Epithelial cell of proximal tubule (primary cell): ENCODE measurements at places on chromosomes 11 and 22. TPM values are rescaled to one million over a fixed set of nuclear protein-coding genes. Genes with fewer than 3 reads are reported as not detected.

DNA sequence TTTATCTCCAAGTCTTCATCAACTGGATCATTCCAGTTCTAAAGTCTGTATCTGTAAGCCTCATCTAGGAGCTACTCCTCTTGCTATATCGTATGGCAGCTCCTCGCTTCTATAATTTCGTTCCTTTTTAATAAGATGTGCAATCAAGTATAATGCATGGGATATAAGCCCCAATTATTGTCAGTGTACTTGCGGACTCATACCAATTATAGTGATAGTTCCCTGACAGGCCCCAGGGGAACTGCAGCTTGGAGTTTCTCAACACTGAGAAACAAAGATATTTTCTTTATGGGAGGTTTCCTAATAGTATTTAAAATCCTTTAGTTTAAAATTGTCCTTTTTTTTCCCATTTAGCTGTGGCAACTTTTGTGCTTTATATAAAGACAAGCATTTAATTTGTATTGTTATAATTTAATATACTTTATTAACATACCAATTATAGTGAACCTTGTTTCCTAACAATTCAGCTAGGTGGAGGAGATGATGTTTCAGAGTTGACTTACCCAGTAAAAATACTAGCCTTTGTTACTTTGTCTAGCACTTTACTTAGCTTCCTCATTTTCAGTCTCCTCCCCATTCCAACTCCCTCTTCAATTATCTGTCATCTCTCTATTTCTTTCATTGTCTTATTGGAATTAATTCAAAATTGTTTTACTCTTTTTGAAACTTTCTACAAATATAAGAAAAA lies 25.3 kb upstream of the DDX17 start:
- DNase-seq, result no peak

GRCh38 chr11:13327421-13327820 lies 49.8 kb downstream of the BMAL1 start:
- no peak for DNase-seq

GRCh38 chr22:43777286-43777685 lies 34.8 kb downstream of the EFCAB6 start:
- DNase-seq, result peak; percentile 33

DNA sequence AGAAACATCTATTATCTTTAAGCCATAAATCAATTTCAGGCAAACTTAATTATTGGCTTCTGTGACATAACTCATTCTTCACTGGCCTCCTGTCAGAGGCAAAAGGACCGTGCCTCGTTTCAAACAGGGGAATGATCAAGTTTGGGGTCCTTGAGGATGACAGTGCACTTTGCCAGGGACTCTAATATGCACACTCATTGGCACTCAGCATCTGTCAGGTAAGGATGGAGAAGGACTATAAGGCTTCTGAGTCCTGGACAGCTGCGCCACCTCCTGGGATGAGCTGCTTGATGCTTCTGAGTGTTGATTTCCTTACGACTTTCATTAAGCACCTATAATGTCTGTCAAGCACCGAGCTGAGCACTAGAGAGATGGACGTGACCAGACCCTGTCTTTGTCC lies 20.2 kb downstream of the BPIFC start:
- peak; percentile 16 for DNase-seq

DNA sequence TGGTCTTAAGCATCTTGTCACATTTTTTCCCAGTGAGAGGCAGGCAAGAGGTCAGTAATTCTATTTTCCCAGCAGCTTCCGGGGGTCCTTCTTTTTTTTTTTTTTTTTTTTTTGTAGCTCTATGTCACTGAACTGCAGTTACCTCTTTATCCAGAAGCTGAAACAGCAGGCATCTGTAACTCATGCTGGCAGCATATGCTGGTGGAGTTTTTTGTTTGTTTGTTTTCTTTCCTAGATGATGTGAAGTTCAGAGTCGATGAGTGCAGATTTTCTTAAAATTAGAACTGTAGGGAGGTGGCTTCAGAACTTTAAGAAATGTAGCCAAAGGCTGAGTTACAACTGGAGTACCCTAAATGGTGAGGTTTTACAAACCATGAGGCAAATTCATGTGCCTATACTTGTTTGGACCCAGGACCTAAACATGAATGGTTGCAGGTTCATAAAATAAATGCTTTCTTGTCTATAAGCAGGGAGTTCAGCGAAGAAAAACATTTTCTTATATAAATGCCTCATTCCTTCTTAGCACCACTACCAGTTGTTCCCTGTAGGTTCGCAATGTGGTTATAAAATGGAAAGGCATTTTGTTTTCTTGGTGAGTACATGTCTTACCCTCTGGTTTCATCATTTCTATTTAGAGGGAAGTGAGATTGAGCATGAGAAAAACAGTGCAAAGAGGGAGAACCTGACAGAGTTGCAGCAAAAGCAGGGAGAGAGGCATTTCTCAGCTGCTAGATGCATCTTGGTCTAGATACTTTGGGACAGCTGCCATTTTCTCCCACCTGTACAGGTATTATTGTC lies 84.0 kb downstream of the TRIM44 start:
- no peak for DNase-seq

Gene DENND5A
- 71.6 and 75.0 TPM in 2 replicates for total RNA-seq

- no peak for DNase-seq
Measured at GRCh38 chr11:121829159-121829643, 286.8 kb downstream of the BLID start.

Gene IL17REL
- total RNA-seq, result not detected in 2 replicates

- no peak for DNase-seq
Measured at GRCh38 chr22:27073601-27074425, 416.4 kb downstream of the MIAT start.

Gene OR4C45
- not detected in 2 replicates for total RNA-seq

- DNase-seq, result no peak
Measured at GRCh38 chr11:82194521-82194920, 539.1 kb downstream of the FAM181B start.

Gene PTPN5
- total RNA-seq, result 0.07 TPM in 1 of 2 replicates, not detected in the other

Gene BAIAP2L2
- total RNA-seq, result 5.4 and 6.5 TPM in 2 replicates

Gene MS4A6A
- not detected in 2 replicates for total RNA-seq

Gene RSF1
- total RNA-seq, result 13.6 and 46.7 TPM in 2 replicates

Gene LRFN4
- total RNA-seq, result 37.9 and 50.5 TPM in 2 replicates

GRCh38 chr11:119347940-119348605 lies 1.6 kb upstream of the MFRP start:
- DNase-seq, result no peak

GRCh38 chr11:8822469-8822868 lies 88.5 kb upstream of the AKIP1 start:
- no peak for DNase-seq

Gene SPI1
- total RNA-seq, result not detected in 2 replicates

DNA sequence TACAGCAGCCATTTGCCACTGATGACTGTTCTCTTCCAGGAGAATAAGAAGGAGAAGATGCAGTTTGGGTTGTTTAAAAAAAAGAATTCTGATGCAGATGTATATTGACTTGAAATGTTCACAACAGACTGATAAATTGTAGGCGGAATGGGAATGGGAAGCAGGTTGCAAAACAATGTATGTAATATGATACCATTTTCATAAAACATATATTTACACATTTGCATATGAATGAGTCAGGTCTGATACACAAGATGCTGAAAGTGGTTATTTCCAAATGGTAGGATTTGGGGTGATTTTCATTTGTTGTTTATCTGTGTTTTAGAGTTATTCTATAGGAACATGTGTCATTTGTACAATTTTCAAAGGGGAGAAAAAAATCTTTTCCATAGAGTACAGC lies 9.0 kb upstream of the RCN1 start:
- no peak for DNase-seq

Gene CRYBB1
- total RNA-seq, result not detected in 2 replicates

DNA sequence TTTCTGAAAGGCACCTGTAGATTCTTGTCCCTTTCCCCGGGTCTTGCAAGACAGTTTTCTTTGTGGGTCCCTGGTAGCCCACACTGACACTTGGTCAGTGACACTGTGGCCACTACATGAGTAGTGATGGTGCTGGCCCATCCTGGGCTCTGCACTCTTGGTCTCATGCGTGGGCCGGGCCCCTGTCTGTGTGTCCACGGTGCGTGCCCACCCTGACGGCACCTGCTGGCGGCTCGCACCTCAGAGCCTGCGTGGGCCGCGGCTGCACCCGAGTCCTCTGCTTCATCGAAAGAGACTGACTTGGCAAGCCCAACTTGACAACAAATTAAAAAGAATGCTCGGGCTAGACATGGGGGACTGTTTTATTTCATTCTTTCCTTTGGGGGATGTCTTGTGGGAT lies 37.5 kb downstream of the ADAMTS15 start:
- no peak for DNase-seq

- DNase-seq, result no peak
Measured at GRCh38 chr11:86511086-86511551, 136.4 kb downstream of the CCDC81 start.

GRCh38 chr11:100872951-100873740 lies 186.1 kb downstream of the ARHGAP42 start:
- no peak for DNase-seq

GRCh38 chr11:115334932-115335788 lies 169.1 kb downstream of the CADM1 start:
- peak; percentile 7 for DNase-seq

- no peak for DNase-seq
Measured at GRCh38 chr11:69915501-69916250, 96.5 kb upstream of the FGF3 start.

Gene RAB39A
- 0.43 and 1.3 TPM in 2 replicates for total RNA-seq

- DNase-seq, result no peak
Measured at GRCh38 chr11:1852271-1852876, 510 bp upstream of the LSP1 start.

DNA sequence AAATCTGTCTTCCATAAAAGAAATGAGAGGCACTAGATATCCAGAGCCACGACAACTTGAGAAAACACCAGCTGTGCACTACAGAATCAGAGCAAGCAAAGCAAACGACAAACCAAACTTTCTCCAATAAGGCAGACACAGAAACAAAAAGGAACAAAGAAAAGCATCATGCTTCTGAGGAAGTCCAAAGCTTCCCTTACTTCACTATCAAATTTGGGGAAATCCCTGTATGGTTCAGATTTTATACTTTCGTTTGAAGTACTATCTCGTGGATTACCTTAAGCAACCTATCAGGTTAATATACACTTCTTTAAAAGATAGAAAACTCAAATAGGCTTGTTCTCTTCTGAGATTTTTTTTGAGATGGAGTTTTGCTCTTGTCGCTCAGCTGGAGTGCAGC lies 27.7 kb downstream of the ALG9 start:
- DNase-seq, result no peak

DNA sequence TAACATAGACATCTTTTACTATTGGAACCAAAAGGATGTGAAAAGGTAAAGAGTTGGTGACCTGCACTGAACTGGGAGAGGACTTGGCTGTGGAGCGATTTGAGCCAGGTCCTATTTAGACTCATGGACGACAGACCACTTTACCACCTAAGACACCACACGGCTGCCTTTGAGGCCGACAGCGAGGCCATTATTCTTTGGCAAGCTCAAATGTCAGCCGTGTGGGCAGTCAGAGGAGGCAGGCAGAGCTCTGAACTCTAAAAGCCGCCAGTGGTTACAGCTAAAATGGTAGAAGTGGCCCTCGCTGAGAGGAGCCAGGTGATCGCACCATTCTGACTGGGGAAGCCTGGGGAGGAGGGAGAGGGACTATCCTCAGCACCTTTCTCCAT lies 50.5 kb downstream of the SCUBE1 start:
- DNase-seq, result no peak

DNA sequence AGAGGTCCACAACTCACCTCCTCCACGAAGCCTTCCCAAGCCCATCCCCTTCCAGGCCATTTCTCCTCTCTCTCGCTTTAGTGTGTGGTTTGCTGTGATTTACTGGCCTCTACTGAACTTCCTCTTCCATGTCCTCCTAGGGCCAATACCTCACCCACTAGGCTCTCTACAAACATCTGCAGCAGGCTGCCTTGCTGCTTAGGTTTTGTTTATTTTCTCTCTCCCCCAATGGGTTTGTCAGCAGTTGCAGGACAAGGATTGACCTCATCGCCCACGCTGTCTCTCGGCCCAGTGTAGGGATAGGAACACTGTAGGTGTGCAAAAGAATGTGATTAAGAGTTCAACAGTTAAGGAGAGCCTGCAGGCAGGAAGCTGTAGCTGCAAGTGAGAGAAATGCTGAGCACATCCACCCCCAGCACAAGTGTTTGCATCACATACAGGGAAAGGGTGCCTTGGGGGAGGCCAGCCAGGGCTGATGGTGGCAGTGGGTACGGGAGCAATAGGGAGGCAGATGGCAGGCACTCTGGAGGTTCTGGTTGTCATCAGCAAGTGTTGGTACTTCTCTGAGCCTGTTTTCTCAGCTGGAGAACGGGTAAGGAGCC lies 1.4 kb downstream of the PC start:
- peak; percentile 40 for DNase-seq

GRCh38 chr11:64352995-64353714 lies 5.8 kb upstream of the RPS6KA4 start:
- no peak for DNase-seq

Gene TAGLN
- total RNA-seq, result 470 and 583 TPM in 2 replicates

GRCh38 chr22:32265882-32266767 lies 11.0 kb upstream of the SLC5A4 start:
- peak; percentile 6 for DNase-seq

- no peak for DNase-seq
Measured at GRCh38 chr11:69637198-69637940, 3.6 kb upstream of the CCND1 start.

GRCh38 chr22:16965560-16965959 lies 42.5 kb downstream of the GAB4 start:
- no peak for DNase-seq

Gene C11orf16
- total RNA-seq, result not detected in 2 replicates

Gene OR2AG1
- not detected in 2 replicates for total RNA-seq

DNA sequence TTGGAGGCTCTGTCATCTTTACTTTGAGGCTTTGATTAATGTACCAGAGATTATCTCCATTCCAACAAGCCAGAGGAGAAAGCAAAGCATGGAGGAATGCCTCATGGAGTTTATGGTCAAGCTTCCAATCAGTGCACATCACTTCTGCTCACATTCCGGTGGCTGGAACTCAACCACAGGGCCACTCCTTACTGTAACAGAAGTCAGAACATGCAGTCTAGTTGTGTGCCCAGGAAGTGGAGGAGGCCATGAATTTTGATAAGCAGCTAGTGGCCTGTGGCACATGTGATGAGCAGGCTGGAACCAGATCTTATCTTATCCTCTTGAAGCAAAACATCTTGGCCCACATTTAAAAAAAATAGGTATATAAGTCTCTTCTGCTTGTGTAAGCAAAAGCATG lies 258.9 kb upstream of the ARHGAP20 start:
- no peak for DNase-seq

Gene MRGPRX4
- total RNA-seq, result not detected in 2 replicates

Gene KRTAP5-11
- not detected in 2 replicates for total RNA-seq

- no peak for DNase-seq
Measured at GRCh38 chr22:37346505-37346895, 64.2 kb downstream of the CYTH4 start.

Gene STK33
- total RNA-seq, result 13.0 and 14.4 TPM in 2 replicates

DNA sequence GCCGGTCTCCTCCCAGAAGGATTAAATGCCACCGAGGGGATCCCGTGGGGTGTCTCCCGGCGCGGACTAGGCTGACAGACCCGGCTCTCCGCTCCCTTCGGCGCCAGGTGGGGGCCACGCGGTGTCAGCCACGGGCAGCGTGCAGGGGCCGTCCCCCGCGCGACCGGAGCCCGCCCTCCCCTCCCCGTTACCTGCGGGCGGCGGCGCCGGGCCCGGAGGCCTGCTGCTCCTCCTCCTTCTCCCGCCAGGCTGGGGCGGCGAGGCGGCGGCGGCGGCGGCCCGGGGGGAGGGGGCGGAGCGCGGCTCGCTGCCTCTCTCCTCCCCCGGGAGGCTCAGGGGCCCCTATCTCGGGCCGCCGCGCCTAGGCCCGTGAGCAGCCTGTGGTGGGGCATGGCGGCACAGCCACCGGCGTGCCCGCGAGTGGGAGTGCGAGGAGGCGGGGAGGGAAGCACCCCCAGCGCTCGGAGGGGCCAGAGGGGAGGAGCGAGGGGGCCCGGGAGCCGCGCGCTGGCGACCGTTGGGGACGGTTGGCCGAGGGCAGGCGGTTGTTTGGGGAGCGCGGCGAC lies 450 bp downstream of the ZBTB44 start:
- no peak for DNase-seq

Gene MPPED2
- 0.07 and 0.17 TPM in 2 replicates for total RNA-seq
